ENCODE measurements at places on chromosomes 3 and 15. TPM values are rescaled to one million over a fixed set of nuclear protein-coding genes. Genes with fewer than 3 reads are reported as not detected.

- DNase-seq = no peak
Observed at GRCh38 chr15:74620636-74621545, 5.3 kb downstream of the CLK3 start.

DNA sequence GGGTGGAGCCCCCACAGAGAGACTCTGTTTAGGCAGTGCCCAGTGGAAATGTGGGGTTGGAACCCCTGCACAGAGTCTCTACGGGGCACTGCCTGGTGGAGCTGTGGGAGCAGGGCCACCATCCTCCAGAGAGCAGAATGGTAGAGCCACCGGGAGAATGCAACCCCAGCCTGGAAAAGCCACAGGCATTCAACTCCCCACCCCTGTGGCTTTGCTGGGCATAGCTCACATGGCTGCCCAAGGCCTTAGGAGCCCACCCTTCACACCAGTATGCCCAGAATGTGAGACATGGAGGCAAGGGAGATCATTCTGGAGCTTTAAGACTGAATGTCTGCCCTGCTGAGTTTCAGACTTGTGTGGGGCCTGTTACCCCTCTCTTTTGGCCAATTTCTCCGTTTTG lies 19.0 kb upstream of the CHCHD6 start:
- DNase-seq = no peak

DNA sequence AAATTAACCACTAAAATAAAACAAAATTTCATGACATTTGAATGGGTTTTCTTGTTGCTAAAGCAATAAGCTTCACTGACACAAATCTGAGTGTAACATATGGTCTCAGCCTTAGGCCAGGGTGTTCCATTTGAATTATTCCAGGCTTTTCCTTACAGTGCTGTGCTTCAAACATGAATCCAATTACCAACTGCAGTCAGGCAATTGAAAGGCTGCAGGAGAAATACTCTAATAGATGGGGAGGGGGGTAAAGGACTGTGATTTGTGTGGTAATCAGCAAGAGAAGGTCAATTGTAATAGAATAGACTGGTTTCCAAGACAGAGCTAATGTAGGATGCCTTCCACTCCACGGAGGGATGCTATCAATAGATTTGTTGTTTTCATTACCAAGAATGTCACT lies 466.7 kb downstream of the C3orf38 start:
- no peak for DNase-seq

Gene DLL4
- 1.5 TPM for polyA plus RNA-seq

Gene APOD
- 0.41 TPM for polyA plus RNA-seq
